ENCODE measurements at places on chromosomes 16 and 17.
A peak's percentile ranks its signal among the peaks of the same experiment; 100 is the strongest.

DNA sequence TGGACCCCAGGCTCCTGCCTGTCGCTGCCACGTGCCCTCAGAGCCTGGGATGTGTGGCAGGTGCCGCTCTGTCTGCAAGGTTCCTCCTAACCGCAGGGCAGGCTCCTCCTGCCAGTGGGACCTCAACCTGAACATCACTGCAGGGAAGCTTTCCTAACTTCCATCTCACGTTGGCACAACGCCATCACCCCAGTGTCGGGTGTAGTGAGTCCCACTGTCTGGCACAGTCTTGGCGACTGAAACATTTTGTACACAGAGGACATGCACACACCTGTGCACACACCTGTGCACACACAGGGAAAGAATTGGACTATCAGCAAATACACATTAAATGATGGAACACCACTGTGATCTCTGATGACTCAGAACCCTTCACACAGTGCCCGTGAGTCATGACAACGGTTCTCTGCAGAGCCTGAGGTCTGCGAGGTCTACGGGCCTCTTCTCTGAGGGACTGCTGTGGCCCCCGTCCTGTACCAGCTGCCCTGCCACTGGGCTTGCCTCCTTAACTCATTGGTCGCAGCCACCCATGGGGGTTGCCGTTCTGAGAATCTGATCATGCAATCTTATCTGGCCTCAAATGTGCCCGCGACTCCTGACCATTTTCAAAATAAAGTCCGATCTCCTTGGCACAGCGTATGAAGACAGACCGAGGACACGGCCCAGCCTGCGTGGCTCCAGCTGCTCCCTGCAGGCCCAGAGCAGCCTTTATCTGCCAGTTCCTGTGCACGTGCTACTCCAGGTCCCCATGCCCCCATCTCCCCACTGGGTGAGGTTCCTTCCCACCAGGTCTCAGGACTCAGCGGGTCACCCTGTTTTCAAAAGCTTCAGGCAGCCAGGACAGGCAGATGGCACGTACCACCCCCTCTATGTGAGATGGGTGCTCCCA is 7.6 kb downstream of the CCDC57 start:
- no peak overlapping the region for H3K4me3 ChIP-seq
- peak overlapping the region; percentile 96 for H3K27ac ChIP-seq
- H3K27me3 ChIP-seq = peaks cover 6% of the 10 kb centered on the region
- H3K4me1 ChIP-seq = peaks cover 64% of the 10 kb centered on the region
- DNase-seq = no peak

- no peak overlapping the region for H3K27ac ChIP-seq
- DNase-seq = no peak
- no peaks in the 10 kb centered on the region for H3K27me3 ChIP-seq
- no peaks in the 10 kb centered on the region for H3K4me1 ChIP-seq
- no peak overlapping the region for H3K4me3 ChIP-seq
Observed at GRCh38 chr17:63178530-63178929, 212.5 kb downstream of the TANC2 start.

GRCh38 chr17:68694791-68695485 is 93.8 kb upstream of the FAM20A start:
- H3K27ac ChIP-seq = no peak overlapping the region
- peaks cover 1% of the 10 kb centered on the region for H3K27me3 ChIP-seq
- DNase-seq = no peak
- no peak overlapping the region for H3K4me3 ChIP-seq

- H3K27ac ChIP-seq = no peak overlapping the region
- no peaks in the 10 kb centered on the region for H3K27me3 ChIP-seq
- H3K4me3 ChIP-seq = no peak overlapping the region
- H3K36me3 ChIP-seq = no peaks in the 10 kb centered on the region
- no peak for DNase-seq
- H3K4me1 ChIP-seq = peaks cover 5% of the 10 kb centered on the region
Observed at GRCh38 chr17:9272501-9273200, 251.3 kb downstream of the NTN1 start.

- H3K36me3 ChIP-seq = peaks cover 21% of the 10 kb centered on the region
- H3K4me3 ChIP-seq = no peak overlapping the region
- peak overlapping the region; percentile 46 for H3K27ac ChIP-seq
- H3K4me1 ChIP-seq = peaks cover 6% of the 10 kb centered on the region
- no peak for DNase-seq
- peaks cover 2% of the 10 kb centered on the region for H3K27me3 ChIP-seq
Observed at GRCh38 chr17:17141860-17142552, 64.1 kb downstream of the PLD6 start.

DNA sequence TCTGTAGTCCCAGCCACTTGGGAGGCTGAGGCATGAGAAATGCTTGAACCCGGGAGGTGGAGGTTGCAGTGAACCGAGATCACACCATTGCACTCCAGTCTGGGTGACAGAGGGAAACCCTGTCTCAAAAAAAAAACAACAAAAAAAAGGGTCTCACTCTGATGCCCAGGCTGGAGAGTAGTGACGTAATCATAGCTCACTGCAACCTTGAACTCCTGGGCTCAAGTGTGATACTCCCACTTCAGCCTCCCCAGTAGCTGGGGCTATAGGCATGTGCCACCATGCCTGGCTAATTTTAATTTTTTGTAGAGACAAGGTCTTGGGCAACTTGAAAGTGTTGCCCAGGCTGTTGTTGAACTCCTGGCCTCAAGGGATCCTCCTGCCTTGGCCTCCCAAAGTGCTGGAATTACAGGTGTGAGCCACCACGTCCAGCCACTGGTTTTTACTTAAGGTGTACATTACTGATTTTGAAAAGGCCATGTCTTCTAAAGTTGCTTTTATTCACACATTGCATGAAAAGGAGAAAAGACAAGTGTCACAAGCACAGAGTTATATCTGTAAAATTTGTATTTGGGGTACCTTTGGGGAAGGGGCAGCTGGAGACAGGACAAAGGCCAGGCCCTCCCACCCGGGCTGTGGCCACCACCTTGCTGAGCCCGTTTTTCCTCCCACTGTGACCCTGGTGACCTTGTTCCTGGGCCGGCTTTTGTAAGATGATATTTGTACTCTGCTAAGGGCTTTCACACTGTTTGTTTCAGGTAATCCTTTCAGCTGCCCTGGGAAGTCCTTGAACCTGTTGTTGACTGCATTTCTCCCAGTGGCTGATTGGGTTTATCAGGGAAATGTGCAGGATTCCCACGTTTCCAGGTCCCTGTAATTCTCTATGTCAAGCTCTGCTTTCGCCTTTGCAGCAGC is 11.5 kb downstream of the GPT2 start:
- peaks cover 6% of the 10 kb centered on the region for H3K4me1 ChIP-seq
- no peaks in the 10 kb centered on the region for H3K36me3 ChIP-seq
- H3K4me3 ChIP-seq = no peak overlapping the region
- no peak overlapping the region for H3K27ac ChIP-seq
- no peak for DNase-seq
- H3K27me3 ChIP-seq = no peaks in the 10 kb centered on the region

GRCh38 chr17:57986841-57987580 is 1.0 kb downstream of the VEZF1 start:
- H3K4me3 ChIP-seq = peak overlapping the region; percentile 91
- peak overlapping the region; percentile 87 for H3K27ac ChIP-seq
- peaks cover 19% of the 10 kb centered on the region for H3K27me3 ChIP-seq
- no peak for DNase-seq
- H3K36me3 ChIP-seq = peaks cover 6% of the 10 kb centered on the region

- H3K4me3 ChIP-seq = no peak overlapping the region
- no peaks in the 10 kb centered on the region for H3K36me3 ChIP-seq
- H3K4me1 ChIP-seq = peaks cover 27% of the 10 kb centered on the region
- no peak overlapping the region for H3K27ac ChIP-seq
- no peak for DNase-seq
Observed at GRCh38 chr16:72848028-72848400, 199.9 kb downstream of the ZFHX3 start.

DNA sequence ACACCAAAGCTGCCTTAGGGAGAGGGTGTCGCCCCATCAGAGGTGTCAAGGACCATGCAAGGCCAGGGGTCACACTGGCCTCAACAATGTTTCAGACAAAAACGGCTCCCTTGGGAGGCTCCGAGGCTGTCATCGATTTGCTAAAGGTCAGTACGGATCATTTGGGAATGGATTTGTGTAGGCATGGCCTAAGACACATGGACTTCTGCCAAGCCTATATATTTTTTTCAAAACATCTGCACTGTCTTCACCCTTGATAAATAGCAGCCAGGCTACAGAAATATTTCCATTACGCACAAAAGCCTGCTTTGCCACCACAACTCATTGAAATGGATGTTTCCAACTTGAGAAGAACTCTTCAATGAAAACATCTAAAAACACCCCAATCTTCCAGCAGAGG is 10.3 kb downstream of the CUEDC1 start:
- peaks cover 39% of the 10 kb centered on the region for H3K4me1 ChIP-seq
- no peak overlapping the region for H3K4me3 ChIP-seq
- no peak overlapping the region for H3K27ac ChIP-seq
- H3K27me3 ChIP-seq = peaks cover 3% of the 10 kb centered on the region

DNA sequence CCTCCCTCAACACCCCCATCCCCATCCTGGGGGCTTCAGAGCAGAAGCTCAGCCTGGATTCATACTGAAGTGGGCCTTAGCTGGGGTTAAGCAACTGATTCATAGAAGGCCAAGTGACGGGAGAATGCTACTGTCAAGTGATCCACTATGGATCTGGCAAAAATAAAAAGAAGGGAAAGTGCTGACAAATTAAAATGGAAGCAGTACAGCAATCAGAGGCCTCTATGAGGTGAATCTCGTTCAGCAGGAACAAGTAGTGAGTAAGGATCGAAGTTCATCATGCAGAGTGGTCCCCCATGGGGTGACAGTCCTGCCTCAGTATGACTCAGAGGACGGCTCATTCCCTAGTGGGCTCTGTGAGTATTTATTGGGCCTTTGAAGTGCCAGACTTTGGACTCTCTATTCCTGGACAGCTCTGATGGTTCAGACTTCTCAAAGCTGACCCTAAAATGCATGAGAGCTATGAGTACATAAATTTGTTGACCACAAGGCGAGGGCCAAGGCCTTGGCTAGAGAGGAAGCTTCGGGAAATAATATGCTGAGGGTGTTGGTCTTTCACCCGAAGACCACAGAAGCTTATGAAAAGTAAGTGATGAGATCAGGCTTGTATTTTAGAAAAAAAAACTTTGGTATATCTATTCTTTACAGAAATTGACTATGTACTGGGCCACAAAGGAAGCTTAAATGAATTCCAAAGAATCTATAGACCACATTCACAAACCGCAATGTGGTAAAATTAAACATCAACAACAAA is 5.3 kb upstream of the NSMCE1 start:
- H3K36me3 ChIP-seq = no peaks in the 10 kb centered on the region
- H3K4me1 ChIP-seq = peaks cover 31% of the 10 kb centered on the region
- H3K27me3 ChIP-seq = peaks cover 4% of the 10 kb centered on the region
- no peak overlapping the region for H3K4me3 ChIP-seq
- peak overlapping the region; percentile 80 for H3K27ac ChIP-seq

DNA sequence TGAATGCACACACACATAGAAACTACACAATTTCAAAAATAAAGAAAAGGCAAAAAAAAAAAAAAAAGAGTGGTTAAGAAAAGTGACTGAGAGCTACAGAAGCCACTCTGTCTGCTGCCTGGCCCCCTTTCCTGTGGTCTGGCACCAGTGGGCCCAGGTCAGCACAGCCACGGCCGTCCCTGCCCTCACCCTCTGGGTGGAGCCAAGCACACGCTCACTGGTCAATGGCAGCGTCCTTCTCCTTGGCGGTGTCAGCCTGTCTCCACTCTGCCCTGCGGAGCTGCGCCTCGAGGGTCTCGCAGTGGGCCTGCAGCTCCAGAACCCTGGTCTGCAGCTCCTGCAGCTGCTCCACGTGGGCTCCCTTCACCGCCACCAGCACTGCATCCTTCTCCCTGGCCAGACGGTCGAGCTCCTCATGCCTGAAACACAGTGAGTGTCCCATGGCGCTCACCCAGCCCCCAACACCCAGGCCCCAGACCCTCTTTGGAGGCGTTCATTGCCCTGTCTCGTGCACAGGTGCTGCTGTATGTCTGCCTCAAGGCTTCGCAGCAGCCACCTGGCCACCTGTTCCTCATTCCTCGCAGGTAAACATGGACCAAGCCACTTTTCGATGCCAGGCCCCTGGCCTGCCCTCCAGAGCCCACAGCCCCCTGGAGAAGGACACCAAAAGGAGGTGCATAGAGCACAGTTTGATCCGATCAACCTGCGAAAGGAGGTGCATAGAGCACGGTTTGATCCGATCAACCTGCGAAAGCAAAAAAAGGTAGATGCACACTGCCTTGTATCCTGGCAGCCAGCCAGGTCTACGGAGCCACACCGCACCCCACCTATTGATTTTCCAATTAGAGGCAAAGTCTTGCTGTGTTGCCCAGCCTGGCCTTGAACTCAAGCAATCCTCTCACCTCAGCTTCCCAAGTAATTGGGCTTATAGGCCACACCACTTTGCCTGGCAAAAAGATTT is 24.4 kb downstream of the CCDC57 start:
- H3K4me3 ChIP-seq = no peak overlapping the region
- H3K4me1 ChIP-seq = no peaks in the 10 kb centered on the region
- peaks cover 22% of the 10 kb centered on the region for H3K36me3 ChIP-seq
- H3K27me3 ChIP-seq = no peaks in the 10 kb centered on the region

DNA sequence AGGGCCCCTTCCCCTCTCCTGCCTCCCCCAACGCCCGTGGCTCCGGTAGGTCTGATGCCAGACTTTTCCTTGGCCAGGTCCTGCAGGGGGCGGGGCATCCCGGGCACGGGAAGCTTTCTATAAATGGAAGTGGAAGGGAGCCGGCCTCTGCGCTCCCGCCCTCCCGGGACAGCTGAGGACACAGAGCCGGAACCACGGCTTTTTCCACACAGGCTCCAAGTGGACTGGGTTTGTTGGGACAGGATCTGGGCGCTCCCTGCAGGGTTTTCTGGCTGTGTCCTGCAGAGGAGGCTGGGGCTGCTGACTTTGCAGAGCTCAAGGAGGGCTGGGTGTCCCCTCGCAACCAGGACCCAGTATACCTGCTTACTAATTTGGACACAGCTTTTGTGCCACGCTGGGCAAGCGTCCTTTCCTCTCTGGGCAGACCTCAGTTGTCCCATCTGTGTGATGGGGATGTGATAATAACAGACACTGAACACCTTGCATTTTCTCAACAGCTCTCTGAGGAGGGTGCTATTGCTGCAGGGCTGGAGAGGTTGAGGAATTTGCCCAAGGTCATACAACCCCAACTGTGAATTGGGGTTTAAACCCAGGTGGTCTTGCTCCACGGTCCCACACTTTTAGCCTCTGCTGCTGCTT is 1.8 kb downstream of the TNS4 start:
- no peaks in the 10 kb centered on the region for H3K36me3 ChIP-seq
- no peak for DNase-seq
- no peak overlapping the region for H3K4me3 ChIP-seq

- H3K4me1 ChIP-seq = no peaks in the 10 kb centered on the region
- no peaks in the 10 kb centered on the region for H3K27me3 ChIP-seq
- no peak overlapping the region for H3K27ac ChIP-seq
- no peak for DNase-seq
- H3K36me3 ChIP-seq = no peaks in the 10 kb centered on the region
Observed at GRCh38 chr16:73864868-73865267, 431.7 kb upstream of the PSMD7 start.

- H3K27ac ChIP-seq = no peak overlapping the region
- H3K36me3 ChIP-seq = no peaks in the 10 kb centered on the region
- no peak for DNase-seq
- H3K27me3 ChIP-seq = peaks cover 22% of the 10 kb centered on the region
Observed at GRCh38 chr17:74935048-74935447, 650 bp upstream of the OTOP3 start.

Measured in immature natural killer cell (primary cell).